OCI-LY7 (cell line): ENCODE measurements at places on chromosomes 13 and 19.

DNA sequence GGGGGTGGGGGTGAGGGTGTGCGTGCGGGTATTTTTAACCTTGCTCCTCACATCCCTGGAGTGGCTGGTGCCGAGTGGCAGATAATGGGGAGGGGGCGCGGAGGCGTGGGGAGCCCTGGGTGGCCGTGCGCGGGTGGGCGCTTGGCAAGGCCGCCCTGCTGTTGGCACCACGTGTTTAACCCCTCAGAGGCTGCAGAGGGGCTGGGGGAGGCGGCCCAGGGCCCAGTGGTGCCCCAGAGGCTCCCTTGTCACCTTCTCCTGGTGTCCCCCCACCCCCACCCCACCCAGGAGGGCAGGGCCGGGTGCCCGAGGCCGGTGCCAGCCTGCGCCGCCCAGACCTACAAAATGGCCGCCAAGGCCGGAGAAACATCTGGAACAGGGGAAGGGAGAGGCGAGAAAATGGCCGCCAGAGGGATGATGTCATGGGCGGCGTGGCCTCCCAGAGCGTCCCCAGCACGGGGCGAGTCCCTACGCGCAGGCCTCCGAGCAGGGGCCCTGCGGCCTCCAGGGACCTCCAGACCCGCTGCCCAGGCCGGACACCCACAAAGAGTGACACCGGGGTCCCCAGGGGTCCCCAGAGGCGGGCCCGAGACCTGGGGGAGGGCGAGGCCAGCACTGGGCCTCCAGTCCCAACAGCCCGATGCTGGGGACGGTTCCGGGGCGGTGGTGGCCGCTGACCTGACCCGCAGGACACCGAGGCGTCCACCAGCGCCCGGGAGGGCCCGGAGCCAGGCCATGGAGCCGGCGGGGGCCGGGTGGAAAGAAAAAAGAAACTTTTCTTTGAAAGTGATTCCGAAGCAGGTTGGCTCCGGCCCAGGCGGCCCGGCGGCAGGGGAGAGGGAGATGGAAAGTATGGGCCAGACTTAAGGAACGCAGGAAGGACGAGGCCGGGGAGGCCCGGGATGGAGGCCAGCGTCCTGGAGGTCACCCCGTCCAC lies 38.2 kb downstream of the NFIC start:
- no peak for DNase-seq

- no peak for DNase-seq
Observed at GRCh38 chr13:85659493-85659892, 139.7 kb downstream of the SLITRK6 start.

GRCh38 chr13:47934371-47934770 lies 66.7 kb downstream of the SUCLA2 start:
- DNase-seq, result no peak

DNA sequence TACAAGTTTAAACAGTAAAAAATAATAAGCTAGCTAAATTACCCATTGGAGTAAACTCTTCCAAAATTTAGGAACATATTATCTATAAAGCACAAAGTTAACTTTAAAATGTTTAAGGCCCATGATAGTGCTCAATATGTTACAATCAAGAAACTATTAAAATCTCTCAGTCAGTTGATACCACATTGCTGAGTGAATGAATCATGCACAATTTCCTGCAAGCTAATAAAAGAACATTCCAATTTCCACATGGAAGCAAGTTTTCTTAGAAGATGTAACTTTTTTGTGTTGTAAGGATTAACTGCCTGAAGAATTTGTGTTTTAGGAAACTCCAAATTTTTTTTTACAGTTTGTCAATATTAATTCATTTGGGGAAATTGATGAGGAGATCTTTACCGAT lies 666.6 kb downstream of the SLITRK1 start:
- DNase-seq, result no peak

DNA sequence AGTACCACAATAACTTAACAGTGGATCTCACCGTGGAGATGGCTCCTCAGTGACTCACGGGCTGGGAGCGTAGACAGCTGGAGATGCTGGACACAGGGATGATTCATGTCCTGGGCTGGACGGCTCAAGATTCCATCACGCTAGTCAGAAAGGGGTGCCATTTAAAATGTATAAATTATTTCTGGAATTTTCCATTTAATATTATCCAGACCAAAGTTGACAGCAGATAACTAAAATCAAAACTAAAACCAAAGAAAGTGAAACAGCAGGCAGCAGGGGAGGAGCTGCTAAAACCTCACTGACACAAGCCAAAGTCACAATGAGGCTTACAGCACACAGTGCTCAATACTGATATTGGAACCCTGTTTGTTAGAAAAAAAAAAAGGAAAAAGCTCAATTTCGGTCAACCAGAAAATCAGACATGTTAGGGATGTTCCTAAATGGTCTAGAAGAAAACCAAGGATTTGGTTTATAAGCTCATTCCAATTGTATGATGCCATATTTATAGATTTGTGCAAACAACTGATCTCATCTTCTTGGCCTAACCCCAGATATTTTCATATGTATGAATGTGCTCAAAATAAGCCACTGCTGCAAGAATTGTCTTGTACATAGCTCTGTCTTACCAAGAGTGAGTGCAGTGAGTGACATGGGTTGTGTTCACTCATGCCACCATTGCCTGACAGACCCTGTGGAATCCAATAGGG lies 111.8 kb downstream of the SACS start:
- DNase-seq, result no peak

GRCh38 chr13:78758549-78758948 lies 99.6 kb upstream of the OBI1 start:
- no peak for DNase-seq

GRCh38 chr19:33261511-33262189 lies 36.0 kb upstream of the SLC7A10 start:
- DNase-seq, result no peak
